Right hindlimb (tissue), 1 donor: ENCODE measurements at places on chromosomes 4 and X.
A peak's percentile ranks its signal among the peaks of the same experiment; 100 is the strongest.

DNA sequence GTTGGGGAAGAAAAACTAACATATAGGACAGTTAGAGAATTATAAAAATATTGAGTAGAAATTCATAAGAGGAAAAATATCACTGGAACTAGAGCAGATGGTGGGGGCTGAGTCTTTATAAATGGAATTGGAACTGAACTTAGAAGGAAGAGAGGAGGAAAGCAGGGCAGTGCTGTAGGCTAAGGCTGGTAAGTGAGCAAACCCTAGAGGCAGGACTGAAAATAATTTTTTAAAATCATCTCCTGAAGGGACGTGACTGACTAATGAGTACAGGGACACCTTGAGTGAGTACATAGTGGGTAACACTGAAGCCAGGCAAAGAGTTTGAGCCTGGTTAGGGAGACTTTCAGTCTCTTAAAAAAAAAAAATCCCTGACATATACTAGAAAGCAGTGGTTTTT lies 63.3 kb downstream of the GALNT7 start:
- DNase-seq, result no peak

DNA sequence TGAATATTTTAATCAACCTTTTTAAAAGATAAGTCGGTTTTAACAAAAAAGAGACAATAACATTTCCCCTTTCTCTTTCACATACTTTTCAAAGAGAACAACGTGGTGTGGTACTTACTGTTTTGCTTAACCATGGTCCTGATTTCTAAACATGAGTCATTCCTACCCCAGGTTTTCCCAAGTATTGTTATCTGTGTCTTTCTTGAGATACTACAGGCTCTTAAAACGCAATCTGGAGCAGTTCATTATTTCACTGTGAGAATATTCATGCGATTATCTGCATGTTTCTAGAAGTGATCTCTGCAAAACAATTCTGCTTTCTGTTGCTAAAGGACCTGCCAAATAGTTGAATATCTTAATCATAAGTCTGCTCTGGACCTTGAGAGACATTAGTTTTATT lies 127.3 kb downstream of the TENM3 start:
- DNase-seq, result no peak

GRCh38 chrX:14936561-14936960 lies 63.3 kb downstream of the MOSPD2 start:
- no peak for DNase-seq

GRCh38 chr4:11341337-11342043 lies 87.2 kb downstream of the HS3ST1 start:
- no peak for DNase-seq

GRCh38 chrX:15564981-15565579 lies 35.7 kb downstream of the ACE2 start:
- DNase-seq, result peak; percentile 49
